PC-9 (cell line): ENCODE measurements at places on chromosomes 2 and 18.
A peak's percentile ranks its signal among the peaks of the same experiment; 100 is the strongest.

DNA sequence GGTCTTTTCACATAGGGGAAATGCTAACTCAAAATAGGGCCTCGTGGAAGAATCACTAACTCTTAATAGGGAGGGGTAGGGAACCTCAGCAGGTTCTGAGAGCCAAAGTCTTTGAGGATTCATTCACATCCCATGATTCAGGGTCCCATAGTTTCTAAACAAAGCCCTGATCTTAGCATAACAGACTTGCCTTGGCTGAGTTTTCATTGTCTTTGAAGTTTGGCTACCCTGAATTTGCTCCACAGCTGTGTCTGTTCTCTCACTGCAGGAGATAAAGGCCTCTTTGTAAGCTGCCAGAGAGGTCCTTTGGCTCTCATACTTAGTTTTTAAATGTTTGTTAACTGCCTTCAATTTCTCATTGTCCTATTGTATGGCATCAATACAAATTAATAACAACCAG lies 54.5 kb downstream of the ZDBF2 start:
- DNase-seq: no peak

DNA sequence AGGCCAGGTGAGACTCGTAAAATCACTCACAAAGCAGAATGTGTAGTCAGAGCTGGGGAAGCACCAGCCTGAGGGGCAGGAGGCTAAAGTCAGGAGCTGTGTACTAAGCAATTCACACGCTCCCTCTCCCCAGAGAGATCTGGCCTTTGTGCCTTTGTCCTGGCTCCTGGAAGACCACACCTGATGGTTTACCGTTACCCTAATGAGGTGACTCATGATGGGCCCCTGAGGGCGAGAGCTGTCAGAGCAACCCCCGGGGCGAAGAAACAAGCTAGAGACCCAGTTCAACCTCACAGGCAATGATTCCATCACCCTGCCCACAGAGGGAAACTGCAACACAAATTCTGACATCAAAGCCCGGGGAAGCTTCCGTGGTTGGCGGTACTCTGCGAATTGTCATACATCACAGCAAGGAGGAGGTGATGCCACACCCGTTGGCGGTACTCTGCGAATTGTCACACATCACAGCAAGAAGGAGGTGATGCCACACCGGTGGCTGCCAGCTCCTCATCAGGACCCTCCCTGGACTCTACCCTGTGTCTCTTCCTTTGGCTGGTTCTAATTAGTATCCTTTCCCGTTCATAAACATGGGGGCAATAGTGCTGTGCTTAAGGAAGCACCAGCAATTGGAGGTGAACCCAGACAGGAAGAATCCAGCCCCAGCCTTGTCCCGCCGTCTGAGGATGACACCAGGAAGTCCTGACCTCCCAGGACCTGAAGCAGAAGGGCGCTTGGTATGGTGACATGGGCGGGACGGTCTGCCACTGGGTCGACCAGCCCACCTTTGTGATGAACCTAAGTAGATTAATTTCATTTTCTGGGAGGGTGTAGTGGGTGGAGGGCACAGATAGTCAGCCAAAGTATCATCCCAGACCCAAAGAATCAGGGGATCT lies 30.5 kb downstream of the B3GNT7 start:
- peak; percentile 79 for DNase-seq

DNA sequence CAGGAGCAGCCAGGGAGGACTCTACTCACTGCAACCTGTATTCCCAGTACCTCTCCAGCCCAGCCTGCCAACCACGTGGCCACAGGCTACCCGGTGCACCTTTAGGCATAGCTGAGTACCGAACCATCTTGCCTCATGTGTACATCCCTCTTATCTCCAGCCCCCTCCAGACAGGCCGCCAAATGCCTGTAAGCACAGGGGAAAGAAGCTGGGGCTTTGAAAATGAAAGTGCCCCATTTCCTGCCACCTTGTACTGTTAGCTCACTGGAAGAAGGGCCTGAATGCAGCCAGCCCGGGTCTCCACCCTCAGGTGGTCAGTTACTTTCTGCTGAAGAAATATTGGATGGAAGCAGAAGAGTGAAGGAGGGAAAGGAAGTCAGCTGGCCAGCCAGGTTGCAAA lies 27.2 kb upstream of the RFX8 start:
- no peak for DNase-seq

- no peak for DNase-seq
Observed at GRCh38 chr2:23618794-23619530, 234.0 kb downstream of the KLHL29 start.

- DNase-seq: no peak
Observed at GRCh38 chr2:64447317-64448040, 6.5 kb upstream of the LGALSL start.

GRCh38 chr18:77762014-77762413 lies 512.4 kb downstream of the GALR1 start:
- DNase-seq: no peak

DNA sequence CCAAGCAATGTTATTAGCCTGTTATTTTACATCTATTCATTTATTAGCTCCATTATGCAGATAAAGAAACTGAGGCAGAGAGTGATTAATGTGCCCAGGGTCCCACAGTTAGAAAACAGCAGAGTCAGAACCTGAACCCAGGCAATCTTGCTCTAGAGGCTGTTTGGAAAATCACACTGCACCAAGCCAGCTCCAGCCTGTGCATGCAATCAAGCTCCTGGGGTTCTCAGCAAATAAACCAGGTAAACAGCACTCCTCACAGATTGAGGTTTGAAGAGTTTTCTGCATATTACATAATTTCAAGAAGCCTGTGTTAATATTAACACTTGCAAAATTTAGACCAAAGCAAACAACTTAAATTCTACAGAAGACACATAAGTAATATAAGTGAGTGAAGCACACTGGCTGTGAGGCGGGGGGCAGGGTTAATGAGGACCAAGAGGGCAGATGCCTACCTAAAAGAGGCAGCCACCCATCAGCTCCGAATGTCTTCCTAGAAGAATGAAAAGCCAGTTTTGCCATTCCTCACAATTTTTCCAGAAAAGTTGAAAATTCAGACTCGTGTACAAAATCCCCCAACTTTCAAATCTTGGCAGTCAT lies 35.4 kb downstream of the CACNB4 start:
- no peak for DNase-seq

DNA sequence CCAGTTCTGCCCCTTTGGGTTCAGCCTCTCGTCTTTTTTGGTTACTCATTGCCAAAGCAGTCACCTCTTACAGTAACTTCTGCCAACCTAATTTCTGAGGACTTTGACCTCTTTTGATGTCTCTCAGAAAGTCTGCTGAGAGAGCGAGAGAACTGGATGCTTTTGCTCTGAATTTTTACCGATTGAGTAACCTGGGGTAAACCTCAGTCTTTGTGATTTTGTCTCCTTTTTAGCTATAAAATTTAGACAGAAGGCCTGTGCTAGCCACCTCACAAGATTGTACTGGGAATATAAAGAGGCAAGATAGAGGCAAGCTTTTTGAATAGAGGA lies 34.8 kb upstream of the IL1R1 start:
- no peak for DNase-seq

DNA sequence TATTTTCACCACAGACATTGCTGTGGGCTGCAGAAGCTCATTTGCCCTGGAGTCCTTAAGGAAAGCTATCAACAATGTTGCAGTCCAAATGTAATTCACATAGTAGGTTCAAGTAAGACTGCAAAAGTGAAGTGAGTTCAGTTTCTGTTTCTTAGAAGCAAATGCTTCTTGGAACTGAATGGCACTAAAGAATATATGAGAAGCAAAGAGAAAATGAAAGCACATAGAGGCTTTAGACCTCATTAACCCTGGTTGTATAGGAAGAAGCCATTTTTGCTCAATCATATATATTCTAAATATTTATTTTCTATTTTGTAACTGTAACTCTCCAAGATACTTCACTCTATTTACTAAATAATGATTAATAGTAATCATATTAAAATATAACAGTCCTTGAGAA lies 292.0 kb downstream of the ZNF804A start:
- DNase-seq: no peak
